ENCODE measurements at places on chromosomes 4 and X. TPM values are rescaled to one million over a fixed set of nuclear protein-coding genes. Genes with fewer than 3 reads are reported as not detected.

The RHOXF2B gene
- total RNA-seq, result not detected

The EFHC2 gene
- total RNA-seq, result not detected

The UCP1 gene
- not detected for total RNA-seq

The PF4V1 gene
- not detected for total RNA-seq

The REELD1 gene
- total RNA-seq, result 0.05 TPM

The MTNR1A gene
- total RNA-seq, result 0.13 TPM

The MAGEC1 gene
- not detected for total RNA-seq

The HNRNPH2 gene
- 71.8 TPM for total RNA-seq

The HELT gene
- total RNA-seq, result not detected

- peak; percentile 39 for DNase-seq
Observed at GRCh38 chrX:47746446-47746845, 87.5 kb upstream of the UXT start.

GRCh38 chr4:161892951-161893350, 270.8 kb downstream of the FSTL5 start:
- no peak for DNase-seq

DNA sequence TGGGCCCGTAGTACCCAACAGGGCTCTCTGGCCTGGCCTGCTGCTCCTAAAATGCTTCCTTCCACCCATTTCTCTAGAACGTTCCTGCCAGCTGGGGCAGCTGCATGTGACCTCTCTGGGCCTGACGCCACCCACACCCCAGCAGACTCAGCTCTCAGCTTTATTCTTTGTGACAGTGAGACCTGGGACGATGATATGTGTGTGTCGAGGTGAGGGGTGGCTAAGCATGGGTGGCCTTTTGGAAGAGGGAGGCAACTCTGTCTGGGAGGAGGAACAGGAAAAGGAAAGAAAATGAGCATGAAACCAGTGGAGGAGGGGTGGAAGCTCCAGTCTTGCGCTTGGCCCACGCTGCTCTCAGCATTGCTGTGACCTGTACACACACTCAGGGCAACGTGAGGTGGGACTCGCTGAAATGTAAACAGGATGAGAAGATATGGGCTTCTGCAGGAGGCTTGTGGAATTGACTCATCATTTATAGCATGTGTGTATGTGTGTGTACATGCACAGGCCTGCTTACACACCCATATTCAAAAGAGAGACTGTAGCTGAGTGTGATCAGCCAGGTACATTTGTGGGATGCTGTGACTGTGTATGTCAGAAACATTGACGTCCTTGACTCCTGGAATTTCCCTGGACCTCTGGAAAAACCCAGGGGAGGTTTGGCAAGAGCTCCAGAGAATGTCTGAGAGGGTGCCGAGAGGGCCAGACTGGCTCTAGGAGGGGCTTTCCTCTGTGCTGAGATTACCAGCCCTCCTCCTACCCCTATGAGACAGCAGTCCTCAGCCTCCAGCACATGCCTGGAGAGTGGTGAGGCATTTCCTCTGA, 137.9 kb downstream of the PJA1 start:
- DNase-seq, result peak; percentile 38

GRCh38 chr4:139915037-139915436, 238.9 kb downstream of the MAML3 start:
- DNase-seq, result no peak

GRCh38 chr4:42646013-42646784, 10.7 kb downstream of the ATP8A1 start:
- DNase-seq, result no peak

GRCh38 chr4:81356621-81357020, 115.1 kb downstream of the RASGEF1B start:
- DNase-seq, result no peak

DNA sequence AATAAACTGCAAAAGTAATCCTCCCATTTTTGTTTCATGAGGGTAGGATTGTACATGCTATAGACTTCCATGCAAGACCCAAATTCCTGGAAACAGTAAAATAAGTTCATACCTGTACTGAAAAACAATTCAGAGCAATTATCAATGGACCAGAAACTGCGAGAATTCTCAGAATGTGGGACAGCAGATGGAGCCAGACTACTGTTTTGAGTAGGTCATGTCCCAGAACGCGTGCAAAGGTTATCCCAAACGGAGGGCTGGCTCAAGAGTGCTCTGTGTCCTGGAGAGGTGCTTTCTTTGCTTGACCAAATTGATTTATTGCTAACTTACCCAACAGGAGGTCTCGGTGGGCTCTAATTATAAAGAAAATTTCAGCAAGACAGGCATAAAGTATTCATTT, 1.7 kb upstream of the MAGEH1 start:
- no peak for DNase-seq

DNA sequence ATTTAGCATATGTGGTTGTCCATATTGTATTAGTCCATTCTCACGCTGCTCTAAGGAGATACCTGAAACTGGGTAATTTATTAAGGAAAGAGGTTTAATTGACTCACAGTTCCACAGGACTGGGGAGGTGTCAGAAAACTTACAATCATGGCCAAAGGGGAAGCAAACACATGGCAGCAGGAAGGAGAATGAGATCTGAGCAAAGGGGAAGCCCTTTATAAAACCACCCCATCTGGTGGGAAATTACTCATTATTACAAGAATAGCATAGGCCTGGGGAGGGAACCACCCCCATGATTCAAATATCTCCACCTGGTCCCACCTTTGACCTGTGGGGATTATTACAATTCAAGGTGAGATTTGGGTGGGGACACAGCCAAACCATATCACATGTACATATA, 122.6 kb upstream of the ANK2 start:
- no peak for DNase-seq

- DNase-seq, result no peak
Observed at GRCh38 chr4:40601641-40602040, 28.0 kb downstream of the RBM47 start.

DNA sequence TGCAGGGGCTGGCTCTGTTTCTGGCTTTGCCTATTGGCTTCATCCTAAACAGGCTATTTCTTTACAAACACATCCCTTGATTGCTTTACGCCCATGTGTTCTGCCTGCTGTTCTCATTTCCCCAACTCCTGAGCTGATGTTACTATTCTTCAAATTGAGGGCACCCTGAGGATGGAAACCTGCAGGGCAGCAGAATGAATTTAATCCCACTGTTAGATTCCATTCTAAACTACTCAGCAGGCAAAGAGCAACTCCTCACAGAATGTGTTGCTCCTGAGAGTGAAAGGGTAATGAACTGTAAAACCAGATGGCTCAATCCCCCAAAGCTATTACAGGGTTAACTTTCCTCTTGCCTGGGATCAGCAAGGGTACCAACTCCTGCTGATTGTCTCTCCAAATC, 75.7 kb downstream of the ANKRD50 start:
- no peak for DNase-seq

GRCh38 chr4:177907736-177908424, 465.6 kb upstream of the AGA start:
- no peak for DNase-seq

DNA sequence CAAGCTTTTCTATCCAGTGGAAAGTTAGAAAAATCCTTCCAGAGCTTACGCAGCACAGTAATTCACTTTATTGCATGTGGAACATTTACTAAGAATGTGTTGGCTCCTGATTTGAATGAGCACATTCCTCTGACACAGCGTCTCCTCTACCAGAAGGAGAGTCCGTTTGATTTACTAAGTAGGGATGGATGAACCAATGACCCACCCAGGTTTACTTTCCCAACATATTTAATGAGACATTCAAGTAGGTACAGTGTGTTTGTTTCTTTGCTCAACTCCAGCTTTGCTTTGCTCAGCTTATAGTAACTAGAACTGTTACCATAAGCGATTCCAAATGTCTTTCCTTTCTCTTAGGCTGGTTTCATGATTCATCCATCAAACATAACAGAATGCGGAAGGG, 161.7 kb downstream of the SMARCA1 start:
- DNase-seq, result no peak

GRCh38 chr4:3119464-3119863, 45.0 kb downstream of the HTT start:
- DNase-seq, result no peak

GRCh38 chr4:54937501-54937900, 187.9 kb downstream of the KDR start:
- DNase-seq, result no peak

- no peak for DNase-seq
Observed at GRCh38 chr4:104896660-104897645, 249.7 kb upstream of the TET2 start.

DNA sequence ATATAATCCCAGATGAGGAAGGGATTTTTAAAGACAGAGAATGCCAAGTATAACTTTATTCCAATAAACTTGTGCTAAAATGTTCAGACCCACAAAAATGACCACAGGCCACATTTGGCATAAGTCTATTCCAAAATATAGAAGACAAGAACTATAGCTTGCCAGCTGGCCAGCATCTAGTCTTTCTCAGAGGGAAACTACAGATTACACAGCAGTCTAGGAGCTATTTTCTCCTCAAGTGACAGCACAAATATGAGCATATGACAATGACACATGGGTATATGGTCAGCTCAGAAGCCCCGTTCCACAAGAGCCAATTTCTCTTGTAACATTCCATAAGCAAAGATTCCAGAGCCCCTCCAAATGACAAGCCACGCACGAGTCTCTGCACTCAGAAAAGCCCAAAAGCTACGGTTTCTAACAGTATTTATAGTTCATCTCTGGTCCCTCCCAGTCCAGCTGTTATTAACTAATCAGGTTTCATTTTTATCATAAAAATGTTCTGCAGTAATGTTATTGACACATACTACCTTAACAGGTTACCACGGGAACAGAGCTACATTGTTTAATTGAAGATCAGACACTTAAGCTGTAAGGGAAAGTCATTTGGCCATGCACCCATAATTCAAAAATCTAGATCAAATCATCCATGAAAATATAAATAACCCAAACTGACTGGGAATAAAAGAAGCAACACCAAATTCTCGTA, 70.3 kb downstream of the RAB28 start:
- DNase-seq, result no peak

DNA sequence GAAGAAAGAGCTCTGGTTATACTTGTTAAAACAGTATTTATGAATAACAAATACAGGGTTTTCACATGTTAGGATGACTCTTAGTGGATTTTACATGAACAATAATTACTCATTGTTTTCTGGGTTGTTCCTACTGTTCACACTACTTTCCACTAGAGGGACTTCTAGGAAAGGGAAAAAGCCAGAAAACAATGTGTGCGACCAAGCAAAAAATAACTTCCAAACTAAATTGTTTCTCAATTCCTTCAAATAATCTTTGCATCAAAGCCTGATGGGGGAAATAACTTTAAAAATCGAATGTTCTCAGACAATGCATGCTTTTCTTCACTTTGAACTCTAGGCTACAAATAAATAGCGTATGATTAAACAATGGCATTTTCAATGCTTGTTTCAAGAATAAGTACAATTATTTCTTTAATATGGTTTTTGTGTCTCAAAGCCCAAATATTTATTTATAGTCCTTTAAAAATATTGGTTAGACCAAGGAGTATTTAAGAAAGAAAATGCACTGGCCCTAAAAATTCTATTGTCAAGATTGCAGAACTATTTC, 72.1 kb upstream of the ETNPPL start:
- peak; percentile 33 for DNase-seq
